Globus pallidus (tissue), 1 donor: ENCODE measurements at places on chromosomes 12 and 14.

DNA sequence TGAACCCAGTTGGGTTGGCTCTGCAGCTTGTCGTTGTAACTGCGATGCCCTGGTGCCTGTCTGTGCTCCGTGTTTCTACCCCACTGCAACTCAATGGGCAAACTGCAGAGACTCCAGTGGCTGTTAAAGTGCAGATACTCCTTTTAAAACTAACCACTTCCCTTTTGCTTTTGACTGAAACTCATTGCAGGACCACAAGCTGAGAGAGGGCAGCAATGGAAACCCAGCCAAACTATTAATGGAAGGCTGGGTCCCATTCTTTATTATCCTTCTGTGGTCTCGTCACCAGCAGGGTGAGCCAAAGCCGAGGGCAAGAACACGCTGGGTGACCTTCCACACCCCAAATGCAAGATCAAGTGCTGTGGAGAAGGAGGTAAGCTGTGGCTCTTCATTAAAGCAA lies 910.4 kb downstream of the VRK1 start:
- no peak for DNase-seq

DNA sequence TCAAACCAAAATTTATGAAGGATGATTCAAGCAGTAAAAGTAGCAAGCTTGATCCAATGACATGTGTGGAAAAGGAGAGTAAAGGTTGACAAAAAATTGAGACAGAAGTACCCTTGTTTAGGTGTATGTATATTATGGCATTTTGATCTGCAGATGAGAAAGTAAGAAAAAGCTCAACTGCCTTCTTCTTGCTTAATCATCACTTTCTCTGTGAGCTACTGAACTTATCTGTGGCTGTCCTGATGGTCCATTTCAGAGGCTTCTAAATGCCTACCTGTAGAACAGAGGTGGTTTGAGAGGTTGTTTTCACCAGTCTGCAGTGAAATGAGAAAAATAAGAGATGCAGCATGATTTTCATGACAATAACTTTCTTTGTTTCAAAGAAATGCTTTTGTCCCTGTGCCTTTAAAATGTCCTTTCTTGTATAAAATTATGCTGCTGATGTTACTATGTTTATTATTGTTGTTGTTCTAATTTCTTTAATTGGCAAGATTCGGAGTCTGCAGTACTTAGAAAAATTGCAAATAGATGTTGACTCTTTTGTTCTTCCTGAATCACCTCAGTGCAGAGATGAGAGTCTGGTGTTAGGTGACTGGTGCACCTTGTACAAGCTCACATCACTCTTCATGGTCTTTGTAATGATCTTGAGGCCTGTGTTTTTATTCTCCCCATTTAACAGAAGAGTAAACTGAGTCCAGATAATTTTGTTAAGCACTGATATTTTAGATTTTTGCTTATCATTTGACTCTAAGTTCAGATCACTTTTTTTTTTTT lies 821.9 kb downstream of the VRK1 start:
- no peak for DNase-seq

DNA sequence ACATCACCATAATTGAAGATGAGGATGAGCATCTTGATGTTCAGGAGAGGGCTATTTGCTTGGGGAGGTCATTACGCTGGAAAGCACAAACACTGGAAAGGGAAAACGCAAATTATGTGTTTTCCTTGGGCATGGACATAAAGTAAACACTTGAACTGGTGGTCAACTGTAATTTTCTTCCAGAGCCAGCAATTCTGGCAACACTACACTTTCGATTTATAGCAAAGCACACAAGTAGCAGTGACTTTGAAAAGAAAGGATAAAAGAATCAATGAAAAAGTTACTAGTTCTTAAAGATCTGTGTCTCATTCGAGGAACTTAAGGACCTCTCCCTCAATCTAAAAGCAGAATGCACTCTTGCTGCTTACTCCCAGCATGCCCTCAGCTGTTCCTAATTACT lies 2.2 kb downstream of the CLEC14A start:
- no peak for DNase-seq

GRCh38 chr12:116043659-116044535 lies 233.6 kb downstream of the MED13L start:
- no peak for DNase-seq

DNA sequence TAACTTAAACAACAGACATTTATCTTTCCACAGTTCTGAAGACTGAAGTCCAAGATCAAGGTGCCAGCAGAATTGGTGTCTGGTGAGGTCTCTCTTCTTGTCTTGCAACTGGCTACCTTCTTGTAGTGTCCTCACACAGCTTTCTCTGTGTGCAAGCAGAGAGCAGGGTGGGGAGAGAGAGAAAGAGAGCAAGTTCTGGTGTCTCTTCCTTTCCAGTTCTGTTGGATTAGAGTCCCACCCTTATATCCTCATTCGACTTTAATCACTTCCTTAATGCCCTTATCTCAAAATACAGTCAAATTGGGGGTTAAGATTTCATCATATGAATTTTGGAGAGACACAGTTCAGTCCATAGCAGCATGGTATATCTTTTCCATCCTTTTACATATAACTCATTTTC lies 40.8 kb downstream of the DYRK2 start:
- DNase-seq = no peak

- DNase-seq = no peak
Measured at GRCh38 chr12:14635776-14636175, 60.6 kb downstream of the GUCY2C start.

DNA sequence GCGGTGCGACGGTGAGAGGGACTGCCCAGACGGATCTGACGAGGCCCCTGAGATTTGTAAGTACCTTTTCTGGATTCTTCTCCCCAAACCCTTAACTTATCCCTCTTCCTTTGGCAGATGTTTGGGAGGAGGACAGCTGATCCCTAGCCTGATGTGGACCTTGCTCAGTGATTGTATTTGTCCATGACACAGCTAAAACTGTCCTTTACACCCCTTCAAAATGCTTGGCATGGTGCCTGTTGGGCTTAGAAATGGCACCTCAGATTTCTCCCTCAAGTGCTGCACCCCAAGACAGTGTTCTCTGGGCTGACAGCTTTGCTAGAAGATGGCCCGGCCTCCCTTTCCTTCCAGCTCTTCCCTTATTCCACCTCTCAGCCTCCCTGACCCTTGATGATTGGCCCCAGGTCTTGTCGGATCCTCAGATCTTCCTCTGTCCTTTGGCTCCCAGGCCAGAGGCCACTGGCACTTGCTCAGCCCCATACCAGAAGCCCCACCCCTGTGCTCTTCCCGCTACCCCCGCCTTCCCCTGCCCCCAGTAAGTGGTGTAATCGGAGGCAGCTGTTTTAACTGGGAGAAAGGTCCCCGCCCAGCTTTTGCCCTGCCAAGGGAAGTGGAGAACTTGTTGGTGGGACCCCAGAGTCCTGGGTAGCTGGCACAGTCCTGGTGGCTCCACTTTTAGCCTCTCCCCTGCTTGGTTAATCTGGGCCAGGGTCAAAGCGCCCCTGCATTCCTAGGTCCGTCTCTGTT lies 8.7 kb downstream of the LRP1-AS start:
- DNase-seq = no peak

DNA sequence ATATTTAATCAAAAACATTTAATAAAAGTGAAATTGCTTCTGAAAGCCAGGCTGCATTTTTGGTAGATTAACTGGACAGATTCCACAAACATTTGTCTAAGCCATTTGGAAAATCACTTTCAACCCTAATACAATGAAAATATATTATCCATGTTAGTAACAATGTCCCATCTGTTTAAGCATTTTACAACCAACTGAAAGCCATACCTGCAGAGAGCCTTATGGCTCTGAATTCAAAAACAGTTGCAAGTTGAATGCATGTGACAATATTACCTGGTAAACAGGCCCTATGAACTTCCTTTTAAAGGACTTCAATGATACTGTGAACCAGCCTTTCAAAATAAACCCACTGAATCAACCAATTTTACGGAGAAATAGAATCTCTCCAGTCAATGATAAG lies 468.1 kb downstream of the BTG1 start:
- DNase-seq = no peak

- no peak for DNase-seq
Measured at GRCh38 chr12:54301428-54302048, 723 bp upstream of the NFE2 start.

- DNase-seq = no peak
Measured at GRCh38 chr12:114702462-114702861, 18.5 kb upstream of the TBX3 start.

GRCh38 chr14:52078095-52078531 lies 9.3 kb upstream of the NID2 start:
- DNase-seq = no peak

- DNase-seq = no peak
Measured at GRCh38 chr14:101961746-101962502, 2.4 kb upstream of the DYNC1H1 start.

DNA sequence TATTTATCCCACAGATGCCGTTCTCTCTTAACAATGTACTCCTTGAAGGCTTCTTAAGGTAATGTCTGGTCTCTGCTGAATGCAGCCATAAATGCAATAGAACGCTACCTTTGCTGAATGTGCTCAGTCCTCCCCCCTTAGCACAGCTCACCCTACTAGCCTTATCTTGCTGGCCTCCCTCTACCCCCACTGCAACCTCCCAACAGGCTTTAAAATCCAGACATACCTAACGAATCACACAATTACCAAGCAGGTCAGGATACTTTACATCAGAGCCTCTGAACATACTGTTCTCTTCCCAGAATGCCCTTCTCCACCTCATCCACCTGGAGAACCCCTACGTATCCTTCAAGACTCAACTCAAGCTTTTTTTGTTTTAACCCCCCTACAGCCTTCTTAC lies 51.0 kb upstream of the CRADD start:
- no peak for DNase-seq

DNA sequence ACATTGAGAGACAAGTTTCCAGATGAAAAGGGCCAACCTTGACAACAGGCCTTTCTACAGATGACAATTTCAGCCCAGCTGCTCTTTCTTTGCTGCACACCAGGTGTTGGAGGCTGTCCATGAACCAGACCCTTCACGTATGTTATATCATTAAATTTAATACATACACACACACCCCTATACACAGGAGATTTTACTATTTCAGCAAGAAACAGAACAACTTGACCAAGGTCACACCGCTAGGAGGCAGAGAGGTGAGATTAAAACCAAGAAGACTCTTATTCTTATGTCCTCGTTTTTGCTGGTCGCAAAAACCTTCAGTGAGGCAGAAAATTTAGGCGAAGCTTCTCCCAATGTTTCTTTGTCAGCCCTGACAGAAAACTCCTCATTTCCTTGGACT lies 1585.9 kb downstream of the AACS start:
- DNase-seq = no peak

DNA sequence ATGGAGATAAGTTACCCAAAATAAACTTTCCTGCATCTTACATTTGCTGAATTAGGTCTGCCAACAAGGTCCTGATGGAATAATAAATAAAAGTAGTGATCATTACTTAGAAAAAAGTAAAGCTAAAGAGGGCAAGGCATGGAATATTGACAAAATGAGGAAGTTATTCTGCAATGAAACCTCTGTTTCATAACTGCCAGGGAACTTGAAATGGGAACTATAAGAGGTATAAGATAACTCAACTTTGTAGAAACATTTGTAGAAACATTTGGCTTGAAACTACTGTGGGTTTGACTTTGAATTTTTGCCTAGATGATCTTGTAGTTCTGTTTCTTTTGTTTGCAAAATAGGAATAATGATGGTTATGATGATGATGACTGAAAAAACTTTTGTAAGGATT lies 18.7 kb upstream of the YBX3 start:
- no peak for DNase-seq

GRCh38 chr12:117567644-117568216 lies 206.3 kb upstream of the NOS1 start:
- no peak for DNase-seq

DNA sequence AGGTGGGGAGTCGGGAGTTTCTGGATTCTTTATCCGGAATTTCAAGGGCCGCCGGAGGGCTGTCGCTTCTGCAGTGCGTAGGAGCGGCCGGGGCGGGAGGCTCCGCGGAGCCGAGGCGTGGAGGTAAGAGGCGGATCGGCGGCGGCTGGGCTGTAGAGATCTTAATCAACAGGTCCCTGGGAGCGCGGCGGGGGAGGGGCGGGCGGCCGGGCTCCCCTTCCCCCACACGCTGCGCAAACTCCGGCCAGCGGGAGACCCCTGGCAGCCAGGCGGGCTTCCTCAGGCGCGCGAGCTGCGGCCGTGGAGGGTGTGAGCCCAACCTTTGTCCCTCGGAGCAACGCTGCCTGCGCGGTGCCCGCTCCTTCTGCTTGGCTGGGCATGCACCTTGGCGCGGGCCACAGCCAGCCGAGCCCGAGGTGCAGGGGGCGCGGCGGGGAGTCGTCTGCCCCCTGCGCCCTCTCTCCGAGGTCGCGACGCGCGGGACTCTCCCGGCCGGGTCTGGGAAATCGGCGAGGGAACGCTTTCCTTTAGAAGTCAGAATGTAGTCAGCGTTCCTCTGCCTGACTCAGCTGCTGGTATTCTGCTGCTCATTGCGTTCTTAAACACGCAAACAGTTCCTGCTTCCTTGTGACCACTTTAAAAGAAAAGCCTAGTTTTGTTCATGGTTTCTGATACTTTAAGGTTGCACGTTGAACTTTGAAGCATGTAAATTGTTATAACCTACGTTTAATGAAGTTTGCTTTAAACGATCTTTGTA lies at the start of gene PALS1:
Gene PALS1 (plus strand): TSS at position 25 of the 757 bp plus-strand sequence. CDS start 37,736 bp downstream, outside the sequence.
- DNase-seq = peak; percentile 64

- DNase-seq = no peak
Measured at GRCh38 chr12:42802785-42803189, 213.2 kb upstream of the PRICKLE1 start.

- no peak for DNase-seq
Measured at GRCh38 chr12:89504560-89505346, 19.8 kb downstream of the GALNT4 start.

- no peak for DNase-seq
Measured at GRCh38 chr12:81779216-81779615, 20.1 kb upstream of the PPFIA2 start.

GRCh38 chr14:47278233-47278842 lies 397.1 kb downstream of the MDGA2 start:
- DNase-seq = peak; percentile 67

DNA sequence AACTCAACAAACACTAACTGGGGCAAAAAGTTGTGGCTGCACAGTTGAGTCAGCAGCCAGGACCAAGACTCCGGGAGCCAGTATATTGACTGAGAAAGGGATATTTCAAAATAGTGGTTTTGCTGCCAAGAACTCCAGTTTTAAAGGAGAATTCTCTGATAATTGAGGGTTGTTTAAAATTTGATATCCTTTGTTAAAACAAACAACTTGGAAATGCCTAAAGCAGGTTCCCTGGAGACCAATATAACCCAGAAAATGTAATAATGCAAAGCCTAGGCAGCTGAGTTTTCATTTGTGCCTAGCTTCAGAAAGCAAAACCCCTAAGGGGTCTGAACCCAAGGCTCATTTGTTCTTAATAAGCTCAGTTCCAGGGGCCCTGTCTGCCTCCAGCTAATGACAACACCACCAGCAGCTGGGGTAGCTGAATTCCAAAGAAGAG lies 311.7 kb upstream of the CCDC196 start:
- DNase-seq = no peak

- no peak for DNase-seq
Measured at GRCh38 chr12:118821386-118821925, 159.9 kb upstream of the SRRM4 start.

GRCh38 chr12:2825132-2825531 lies 9.7 kb downstream of the NRIP2 start:
- DNase-seq = peak; percentile 68

DNA sequence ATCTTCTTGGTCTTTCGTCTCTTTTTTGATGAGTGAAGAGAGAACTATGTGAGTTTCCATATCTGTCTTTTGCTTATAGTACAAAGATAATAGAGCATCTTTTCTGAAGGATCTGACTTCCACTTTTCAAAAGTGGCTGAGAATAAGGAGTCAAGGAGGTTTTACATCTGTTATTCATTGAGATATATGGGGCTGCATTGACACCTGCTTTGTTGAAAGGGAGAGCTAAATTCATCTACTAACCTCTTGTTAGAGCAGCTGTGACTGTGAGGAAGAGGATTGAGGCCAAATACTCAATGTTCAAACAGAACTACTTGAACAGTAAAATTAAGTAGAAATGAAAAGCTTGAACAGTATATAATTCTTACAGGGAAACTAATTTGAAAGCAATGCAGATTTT lies 130.2 kb upstream of the ATP2B1 start:
- DNase-seq = no peak
